ENCODE measurements at places on chromosomes 4 and X. TPM values are rescaled to one million over a fixed set of nuclear protein-coding genes. Genes with fewer than 3 reads are reported as not detected.

GRCh38 chr4:143618811-143619210 lies 81.7 kb downstream of the FREM3 start:
- DNase-seq: no peak

- no peak for DNase-seq
Observed at GRCh38 chrX:46340696-46341095, 204.5 kb downstream of the ZNF674 start.

DNA sequence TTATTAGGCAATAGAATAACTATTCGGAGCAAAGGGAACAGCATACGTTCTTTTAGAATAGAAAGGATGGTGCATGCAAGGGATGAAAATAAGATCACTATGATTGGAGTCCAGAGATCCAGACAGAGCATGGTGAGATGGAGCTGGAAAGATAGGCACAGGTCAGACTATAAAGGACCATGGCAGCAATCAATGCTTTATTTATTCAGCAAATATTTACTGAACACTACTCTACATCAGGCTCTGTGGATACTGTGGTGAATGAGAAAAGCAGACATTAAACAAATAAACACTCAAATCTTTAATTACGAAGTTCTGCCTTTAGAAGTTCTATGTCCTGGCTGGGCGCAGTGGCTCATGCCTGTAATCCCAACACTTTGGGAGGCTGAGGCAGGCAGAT lies 44.7 kb upstream of the ACSL4 start:
- DNase-seq: no peak

- DNase-seq: no peak
Observed at GRCh38 chr4:105174098-105174497, 27.4 kb downstream of the TET2 start.

GRCh38 chr4:81454499-81454898 lies 17.2 kb downstream of the RASGEF1B start:
- no peak for DNase-seq

DNA sequence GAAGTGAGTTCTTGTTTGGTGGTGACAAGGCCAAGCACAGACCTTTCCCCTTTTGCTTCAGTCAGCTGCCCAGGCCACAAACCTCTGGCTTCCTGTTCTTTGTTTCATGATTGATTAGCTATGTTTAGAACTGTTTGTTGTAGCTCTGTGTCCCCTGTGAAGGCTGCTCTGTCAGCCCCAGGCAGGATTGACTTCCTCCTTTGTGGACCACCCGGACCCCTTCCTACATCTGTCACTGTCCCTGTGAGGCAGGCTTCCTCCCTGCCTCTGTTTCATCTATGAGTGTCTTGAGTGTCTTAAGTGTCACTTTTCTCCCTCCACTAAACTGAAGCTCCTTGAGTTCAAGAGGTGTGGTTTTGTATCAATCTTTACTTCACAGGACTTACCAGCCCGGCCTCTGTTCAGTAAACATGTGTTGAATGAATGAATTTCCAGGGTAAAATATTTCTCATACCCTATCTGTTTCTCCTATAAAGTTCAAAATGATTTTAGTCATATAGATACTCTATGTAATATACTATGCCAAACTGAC lies 83.5 kb downstream of the ZNF674 start:
- DNase-seq: no peak

GRCh38 chr4:8167815-8168214 lies 9.2 kb upstream of the ABLIM2 start:
- no peak for DNase-seq

GRCh38 chrX:44071847-44072551 lies 98.8 kb upstream of the NDP start:
- DNase-seq: no peak

The SPANXN3 gene
- total RNA-seq: not detected

The SYN1 gene
- total RNA-seq: 2.4 TPM

The LEF1 gene
- total RNA-seq: 0.37 TPM

The BMP3 gene
- 0.06 TPM for total RNA-seq

Measured in pancreas (tissue), 10 donors.